Left lung (tissue), 14 donors: ENCODE measurements at places on chromosomes 2 and 18. TPM values are rescaled to one million over a fixed set of nuclear protein-coding genes. Genes with fewer than 3 reads are reported as not detected.

DNA sequence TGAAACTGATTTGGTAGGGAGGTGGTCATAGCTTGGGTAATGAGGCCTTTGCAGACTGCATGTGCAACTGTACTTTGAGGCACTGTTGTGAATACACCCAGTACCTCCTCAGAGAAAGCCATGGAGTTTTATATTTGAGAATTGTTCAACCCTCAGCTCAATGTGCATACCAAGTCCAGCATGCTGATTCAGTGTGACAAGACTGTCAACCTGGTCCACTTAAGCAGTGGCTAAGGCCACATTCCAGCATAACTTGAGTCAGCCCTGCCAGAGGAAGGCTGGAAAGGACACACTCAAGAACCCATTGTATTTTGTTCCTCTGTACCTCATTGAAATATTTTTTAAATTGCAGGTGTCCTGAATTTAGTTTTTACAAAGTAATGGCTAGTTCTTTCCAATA, 121.8 kb upstream of the HNMT start:
- DNase-seq, result no peak
- H3K27ac ChIP-seq, result no peak overlapping the region
- no peaks in the 10 kb centered on the region for H3K36me3 ChIP-seq
- H3K4me3 ChIP-seq, result no peak overlapping the region

GRCh38 chr18:27185025-27185763, at the start of gene CHST9:
Gene CHST9, minus strand, starts transcription at chr18:27185308. Its CDS starts 42,499 bp downstream, at chr18:27142809.
- H3K27ac ChIP-seq, result no peak within 1 kb of the TSS
- H3K4me3 ChIP-seq, result no peak within 1 kb of the TSS
- H3K27me3 ChIP-seq, result peaks cover 11% of the 10 kb centered on the region
- H3K36me3 ChIP-seq, result no peaks in the 10 kb centered on the region
- DNase-seq, result peak; percentile 74

GRCh38 chr2:138107288-138107687, 143.0 kb downstream of the HNMT start:
- H3K4me3 ChIP-seq, result no peak overlapping the region
- H3K4me1 ChIP-seq, result no peaks in the 10 kb centered on the region
- H3K27ac ChIP-seq, result no peak overlapping the region

DNA sequence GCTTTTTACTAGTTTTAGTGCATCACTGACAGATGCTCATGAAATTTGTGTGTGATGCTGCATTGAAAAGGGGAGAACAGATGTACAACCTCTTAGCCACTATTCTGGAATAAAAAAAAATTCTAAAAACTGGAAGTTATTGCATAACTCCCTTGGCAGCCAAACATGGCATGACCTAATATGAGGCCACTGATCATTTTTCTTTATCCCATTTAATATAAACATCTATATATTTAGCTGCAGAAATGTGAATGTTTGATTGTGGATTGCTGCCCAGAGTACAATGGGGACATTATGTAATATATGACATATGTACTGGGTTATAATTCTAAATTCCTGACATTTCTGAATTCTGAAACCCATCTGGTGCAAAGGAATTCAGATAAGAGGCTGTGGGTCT, 86.5 kb downstream of the CDCA7 start:
- H3K27me3 ChIP-seq, result no peaks in the 10 kb centered on the region
- no peak overlapping the region for H3K4me3 ChIP-seq
- no peaks in the 10 kb centered on the region for H3K36me3 ChIP-seq

G6PC2 gene
- not detected for total RNA-seq

DOK6 gene
- 5.3 TPM for total RNA-seq

AMER3 gene
- not detected for total RNA-seq
